ENCODE measurements at places on chromosomes 16 and 17. TPM values are rescaled to one million over a fixed set of nuclear protein-coding genes. Genes with fewer than 3 reads are reported as not detected.

GRCh38 chr17:66364990-66365490, 62.6 kb downstream of the PRKCA start:
- H3K27ac ChIP-seq = no peak overlapping the region
- peaks cover 3% of the 10 kb centered on the region for H3K27me3 ChIP-seq
- H3K4me3 ChIP-seq = no peak overlapping the region
- no peaks in the 10 kb centered on the region for H3K36me3 ChIP-seq

- no peak for DNase-seq
- H3K36me3 ChIP-seq = peaks cover 54% of the 10 kb centered on the region
- H3K4me3 ChIP-seq = no peak overlapping the region
- H3K4me1 ChIP-seq = peaks cover 6% of the 10 kb centered on the region
Measured at GRCh38 chr16:85652431-85653221, 36.1 kb downstream of the GINS2 start.

DNA sequence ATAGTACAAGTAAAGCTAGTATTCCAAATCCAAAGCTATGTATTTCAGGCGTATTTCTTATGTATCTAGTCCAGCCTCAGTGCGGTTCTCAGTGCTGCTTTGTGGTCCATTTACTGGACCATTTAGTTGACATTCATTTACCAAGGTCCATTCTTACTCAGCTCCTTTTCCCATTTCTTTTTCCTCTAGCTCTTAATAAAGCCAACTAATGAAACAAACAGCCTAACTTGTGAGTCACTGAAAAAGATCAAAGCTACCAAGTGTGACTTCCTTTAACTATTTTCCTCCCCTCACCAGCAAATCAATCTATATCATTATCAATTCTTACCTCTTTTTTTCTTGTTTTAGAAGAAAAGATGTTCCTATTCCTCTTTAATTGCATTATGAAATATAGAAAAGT, 64.0 kb downstream of the CYB561 start:
- H3K27me3 ChIP-seq = no peaks in the 10 kb centered on the region
- no peak overlapping the region for H3K4me3 ChIP-seq
- peaks cover 9% of the 10 kb centered on the region for H3K36me3 ChIP-seq
- H3K4me1 ChIP-seq = no peaks in the 10 kb centered on the region
- no peak overlapping the region for H3K27ac ChIP-seq

GRCh38 chr16:67170168-67170948, at the start of gene NOL3:
NOL3 (plus strand) TSS chr16:67170538.
- H3K36me3 ChIP-seq = no peaks in the 10 kb centered on the region
- H3K27me3 ChIP-seq = peaks cover 64% of the 10 kb centered on the region
- H3K27ac ChIP-seq = no peak within 1 kb of the TSS
- DNase-seq = no peak
- H3K4me1 ChIP-seq = peaks cover 27% of the 10 kb centered on the region
- H3K4me3 ChIP-seq = peak within 1 kb of the TSS; percentile 70

- peaks cover 46% of the 10 kb centered on the region for H3K36me3 ChIP-seq
- H3K4me3 ChIP-seq = no peak overlapping the region
- H3K27ac ChIP-seq = no peak overlapping the region
- DNase-seq = no peak
Measured at GRCh38 chr16:87740909-87741424, 24.8 kb downstream of the KLHDC4 start.

GRCh38 chr17:27824745-27825144, 24.4 kb upstream of the NOS2 start:
- no peak overlapping the region for H3K4me3 ChIP-seq
- no peak for DNase-seq

DNA sequence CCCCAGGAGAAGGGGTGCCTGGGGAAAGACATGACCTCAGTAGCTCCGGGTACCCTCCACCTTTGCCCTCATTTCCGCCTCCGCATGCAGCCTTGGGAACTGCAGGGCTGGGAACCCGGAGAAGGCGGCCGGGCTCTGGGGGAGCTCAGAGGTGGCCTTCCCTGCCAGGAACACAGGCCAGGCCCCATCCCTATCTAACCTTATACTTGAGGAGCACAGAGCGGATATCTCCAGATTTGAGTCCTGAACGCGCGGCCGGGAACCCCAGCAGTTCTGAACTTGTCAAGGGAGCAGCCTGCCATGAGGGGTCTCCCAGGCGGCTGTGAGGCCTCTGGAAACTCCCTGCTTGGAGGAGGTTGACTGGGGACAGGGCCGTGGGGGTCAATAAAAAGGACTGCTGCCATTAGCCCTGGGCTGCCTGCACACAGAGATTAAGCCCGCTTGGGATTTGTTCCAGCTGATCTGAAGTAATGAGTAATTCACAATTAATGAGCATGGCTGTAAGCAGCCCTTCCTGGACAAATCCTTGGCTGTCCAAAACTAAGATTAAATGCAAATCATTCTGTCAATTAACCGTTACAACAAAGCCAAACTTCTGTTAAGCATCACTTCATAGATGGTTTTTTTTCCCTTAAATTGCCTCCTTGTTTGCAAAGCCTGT, 26.3 kb upstream of the METRNL start:
- no peaks in the 10 kb centered on the region for H3K36me3 ChIP-seq
- H3K27ac ChIP-seq = peak overlapping the region; percentile 76
- peak; percentile 13 for DNase-seq
- H3K4me1 ChIP-seq = peaks cover 27% of the 10 kb centered on the region

- H3K36me3 ChIP-seq = peaks cover 7% of the 10 kb centered on the region
- H3K27me3 ChIP-seq = no peaks in the 10 kb centered on the region
- H3K27ac ChIP-seq = no peak overlapping the region
- peaks cover 28% of the 10 kb centered on the region for H3K4me1 ChIP-seq
- no peak for DNase-seq
- no peak overlapping the region for H3K4me3 ChIP-seq
Measured at GRCh38 chr16:69593751-69594255, 28.0 kb downstream of the NFAT5 start.

- H3K27ac ChIP-seq = no peak overlapping the region
- H3K27me3 ChIP-seq = no peaks in the 10 kb centered on the region
- H3K4me1 ChIP-seq = no peaks in the 10 kb centered on the region
- DNase-seq = no peak
- H3K4me3 ChIP-seq = no peak overlapping the region
Measured at GRCh38 chr17:17565471-17566339, 25.8 kb downstream of the PEMT start.

DNA sequence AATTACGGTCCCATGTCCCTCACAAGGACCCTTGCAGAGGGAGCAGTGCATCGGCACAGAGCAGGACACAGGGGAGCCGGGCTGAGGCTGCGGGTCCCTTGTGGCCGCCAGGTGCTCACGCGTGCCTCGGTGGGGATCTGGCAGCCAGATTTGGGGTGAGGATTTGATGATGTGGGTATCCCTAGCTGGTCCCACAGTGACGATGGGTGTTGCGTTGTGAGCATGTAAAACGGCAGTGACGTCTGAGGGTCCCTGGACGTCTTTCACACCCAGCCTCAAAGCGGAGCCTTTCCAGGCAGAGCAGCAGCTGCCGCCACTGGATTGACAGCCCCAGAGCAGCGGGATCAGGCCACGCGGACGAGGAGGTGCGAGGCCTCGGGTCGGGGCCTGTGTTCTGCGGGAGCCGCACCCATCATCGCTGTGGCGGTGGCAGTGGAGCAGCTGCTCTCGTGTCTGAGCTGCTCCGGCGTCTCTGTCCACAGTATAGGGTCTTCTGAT, 54.6 kb downstream of the WDR45B start:
- H3K4me1 ChIP-seq = peaks cover 57% of the 10 kb centered on the region
- peaks cover 8% of the 10 kb centered on the region for H3K36me3 ChIP-seq
- H3K27ac ChIP-seq = peak overlapping the region; percentile 85
- H3K27me3 ChIP-seq = no peaks in the 10 kb centered on the region
- peak overlapping the region; percentile 72 for H3K4me3 ChIP-seq

- H3K4me1 ChIP-seq = no peaks in the 10 kb centered on the region
- H3K36me3 ChIP-seq = no peaks in the 10 kb centered on the region
- H3K27ac ChIP-seq = no peak overlapping the region
- H3K4me3 ChIP-seq = no peak overlapping the region
- H3K27me3 ChIP-seq = no peaks in the 10 kb centered on the region
Measured at GRCh38 chr16:13594823-13595222, 325.1 kb upstream of the ERCC4 start.

- no peak overlapping the region for H3K27ac ChIP-seq
- peaks cover 15% of the 10 kb centered on the region for H3K4me1 ChIP-seq
- H3K4me3 ChIP-seq = no peak overlapping the region
- peaks cover 57% of the 10 kb centered on the region for H3K27me3 ChIP-seq
- DNase-seq = no peak
- no peaks in the 10 kb centered on the region for H3K36me3 ChIP-seq
Measured at GRCh38 chr16:86580791-86581170, 2.4 kb downstream of the FOXL1 start.

GRCh38 chr16:70660672-70661350, 14.5 kb downstream of the IL34 start:
- peaks cover 1% of the 10 kb centered on the region for H3K36me3 ChIP-seq
- no peak for DNase-seq
- no peak overlapping the region for H3K27ac ChIP-seq
- H3K27me3 ChIP-seq = no peaks in the 10 kb centered on the region
- H3K4me1 ChIP-seq = no peaks in the 10 kb centered on the region

GRCh38 chr16:50740736-50741135, 1.1 kb upstream of the CYLD start:
- peaks cover 63% of the 10 kb centered on the region for H3K4me1 ChIP-seq
- no peak for DNase-seq
- no peaks in the 10 kb centered on the region for H3K27me3 ChIP-seq

GRCh38 chr17:27457360-27457715, 1.1 kb downstream of the KSR1 start:
- H3K27me3 ChIP-seq = no peaks in the 10 kb centered on the region
- peaks cover 28% of the 10 kb centered on the region for H3K4me1 ChIP-seq
- DNase-seq = no peak
- H3K27ac ChIP-seq = peak overlapping the region; percentile 73

DNA sequence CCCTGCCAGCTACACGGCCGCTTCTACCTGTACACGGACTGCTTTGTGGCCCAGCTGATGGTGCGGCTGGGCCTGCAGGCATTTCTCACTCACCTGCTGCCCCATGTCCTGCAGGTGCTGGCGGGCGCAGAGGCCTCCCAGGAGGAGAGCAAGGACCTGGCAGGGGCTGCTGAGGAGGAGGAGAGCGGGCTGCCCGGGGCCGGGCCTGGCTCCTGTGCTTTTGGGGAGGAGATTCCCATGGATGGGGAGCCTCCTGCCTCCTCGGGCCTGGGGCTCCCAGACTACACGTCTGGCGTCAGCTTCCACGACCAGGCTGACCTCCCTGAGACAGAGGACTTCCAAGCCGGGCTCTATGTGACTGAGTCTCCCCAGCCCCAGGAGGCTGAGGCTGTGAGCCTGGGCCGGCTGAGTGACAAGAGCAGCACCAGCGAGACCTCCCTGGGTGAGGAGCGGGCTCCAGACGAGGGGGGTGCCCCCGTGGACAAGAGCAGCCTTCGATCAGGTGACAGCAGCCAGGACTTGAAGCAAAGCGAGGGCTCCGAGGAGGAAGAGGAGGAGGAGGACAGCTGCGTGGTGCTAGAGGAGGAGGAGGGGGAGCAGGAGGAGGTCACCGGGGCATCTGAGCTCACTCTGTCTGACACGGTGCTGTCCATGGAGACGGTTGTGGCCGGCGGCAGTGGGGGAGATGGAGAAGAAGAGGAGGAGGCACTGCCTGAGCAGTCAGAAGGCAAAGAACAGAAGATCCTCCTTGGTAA, 3.5 kb downstream of the WDR81 start:
- H3K4me3 ChIP-seq = peak overlapping the region; percentile 7
- H3K4me1 ChIP-seq = peaks cover 53% of the 10 kb centered on the region
- no peaks in the 10 kb centered on the region for H3K27me3 ChIP-seq
- H3K27ac ChIP-seq = peak overlapping the region; percentile 56
- peaks cover 36% of the 10 kb centered on the region for H3K36me3 ChIP-seq

- H3K27ac ChIP-seq = no peak overlapping the region
- peaks cover 14% of the 10 kb centered on the region for H3K4me1 ChIP-seq
- DNase-seq = no peak
- H3K4me3 ChIP-seq = peak overlapping the region; percentile 53
Measured at GRCh38 chr16:67001726-67002125, 13.3 kb downstream of the CES4A start.

GRCh38 chr17:22266231-22266630, 573.9 kb downstream of the KCNJ18 start:
- peak; percentile 5 for DNase-seq
- no peaks in the 10 kb centered on the region for H3K27me3 ChIP-seq
- no peak overlapping the region for H3K4me3 ChIP-seq
- H3K27ac ChIP-seq = no peak overlapping the region

DNA sequence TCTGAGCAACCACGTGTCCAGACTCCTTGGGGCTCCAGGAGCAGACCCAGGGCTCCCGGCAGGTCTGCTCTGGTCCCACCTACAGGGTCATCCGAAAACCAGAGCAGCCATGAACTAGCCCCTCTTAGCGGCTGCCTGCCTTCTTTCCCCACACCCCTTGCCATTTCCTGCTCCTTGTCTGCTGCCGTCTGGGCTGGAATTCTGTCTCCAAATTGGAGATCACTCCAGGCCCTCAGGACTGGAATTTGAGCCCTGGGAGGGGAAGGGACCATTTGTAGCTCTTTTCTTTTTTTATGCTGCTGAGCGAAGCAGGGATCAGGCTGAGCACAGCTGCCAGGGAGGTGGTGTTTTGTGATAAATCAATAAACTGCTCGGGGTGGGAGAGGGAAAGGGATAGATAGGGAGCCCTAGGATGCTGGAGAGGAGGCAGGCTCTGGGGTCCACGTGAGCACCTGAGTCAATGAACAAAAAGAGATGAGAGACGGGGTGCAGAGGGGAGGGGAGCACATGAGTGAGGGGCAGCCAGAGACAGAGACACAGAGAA, 257.5 kb downstream of the ENGASE start:
- H3K36me3 ChIP-seq = no peaks in the 10 kb centered on the region
- no peaks in the 10 kb centered on the region for H3K4me1 ChIP-seq
- H3K4me3 ChIP-seq = no peak overlapping the region
- peaks cover 52% of the 10 kb centered on the region for H3K27me3 ChIP-seq

DNA sequence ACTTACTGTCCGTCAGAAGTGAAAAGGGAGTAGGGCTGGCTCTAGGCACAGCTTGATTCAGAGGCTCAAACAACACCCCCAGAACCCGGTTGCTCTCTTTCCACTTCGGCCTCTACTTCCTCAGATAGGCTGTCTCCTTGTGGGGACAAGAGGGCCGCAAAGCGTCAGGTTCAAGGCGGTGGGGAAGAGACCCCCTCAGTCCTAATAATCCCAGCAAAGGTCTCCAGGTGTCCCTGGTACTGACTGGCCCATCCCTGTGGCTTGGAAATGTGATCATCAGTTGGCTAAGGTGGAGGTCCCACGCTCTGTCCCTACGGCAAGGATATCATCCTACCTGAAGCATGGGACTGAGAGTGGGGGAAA, 26.0 kb downstream of the NGFR start:
- H3K27ac ChIP-seq = no peak overlapping the region
- H3K36me3 ChIP-seq = no peaks in the 10 kb centered on the region
- H3K4me3 ChIP-seq = no peak overlapping the region
- DNase-seq = no peak
- peaks cover 2% of the 10 kb centered on the region for H3K4me1 ChIP-seq

The PRR15L gene
- not detected for total RNA-seq

The KRT32 gene
- not detected for total RNA-seq

The CD300E gene
- total RNA-seq = 0.29 TPM

The CHP2 gene
- not detected for total RNA-seq
